Hindlimb muscle (tissue), 1 donor: ENCODE measurements at places on chromosomes 12 and 14. TPM values are rescaled to one million over a fixed set of nuclear protein-coding genes. Genes with fewer than 3 reads are reported as not detected.
A peak's percentile ranks its signal among the peaks of the same experiment; 100 is the strongest.

GRCh38 chr12:55172686-55173085 is 46.5 kb downstream of the OR9K2 start:
- no peak for DNase-seq

GRCh38 chr14:103188810-103189480 is 65.7 kb downstream of the TNFAIP2 start:
- no peak for DNase-seq

DNA sequence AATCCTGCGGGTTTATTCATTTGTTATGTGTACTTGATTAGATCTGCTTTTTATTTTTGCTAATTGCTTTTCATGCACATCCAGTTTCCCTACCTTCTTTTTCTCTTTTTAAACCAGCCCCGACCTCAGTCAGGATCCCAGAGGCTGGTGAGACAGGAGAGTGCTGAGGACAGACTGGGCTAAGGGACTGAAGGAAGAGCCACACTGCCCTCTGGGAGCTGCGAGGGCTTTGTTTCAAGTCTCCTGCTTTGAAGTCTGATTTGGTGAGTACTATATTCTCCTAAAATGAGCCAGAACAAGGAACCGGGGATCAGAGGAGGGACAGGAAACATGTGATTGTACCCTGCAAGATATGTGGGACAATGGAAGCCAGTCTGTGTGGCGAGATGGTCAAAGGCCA is 23.9 kb downstream of the PRICKLE1 start:
- no peak for DNase-seq

- no peak for DNase-seq
These were observed 7.5 kb downstream of the KLRF2 start for GRCh38 chr12:9888665-9889273.

DNA sequence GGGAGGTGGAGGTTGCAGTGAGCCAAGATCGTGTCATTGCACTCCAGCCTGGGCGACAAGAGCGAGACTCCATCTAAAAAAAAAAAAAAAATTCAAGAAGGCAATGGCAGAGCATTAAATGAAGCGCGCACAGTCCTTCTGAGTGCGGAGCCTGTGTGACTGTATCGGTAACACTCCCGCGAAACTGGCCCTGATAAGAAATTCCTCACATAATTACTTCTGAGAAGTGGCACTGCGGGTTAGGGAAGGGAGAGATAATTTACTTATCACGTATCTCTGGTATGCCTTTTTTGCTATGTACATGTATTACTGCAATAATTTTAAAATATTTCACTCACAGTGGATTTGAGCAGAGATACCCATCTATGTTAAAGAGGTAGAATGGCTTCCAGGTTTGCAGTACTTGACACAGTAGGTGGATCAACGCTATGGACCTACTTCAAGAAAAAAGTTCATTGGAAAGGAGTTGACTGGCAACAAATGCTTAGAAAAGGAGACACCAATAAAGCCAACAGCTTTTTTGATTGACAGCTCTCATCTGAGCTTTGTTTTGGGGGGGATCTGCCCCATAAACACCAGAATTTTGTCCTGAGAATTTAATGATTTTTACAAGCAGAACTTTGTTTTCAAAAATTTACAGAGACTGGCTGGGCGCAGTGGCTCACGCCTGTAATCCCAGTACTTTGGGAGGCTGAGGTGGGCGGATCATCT is 29.2 kb upstream of the SPTLC2 start:
- DNase-seq = no peak

DNA sequence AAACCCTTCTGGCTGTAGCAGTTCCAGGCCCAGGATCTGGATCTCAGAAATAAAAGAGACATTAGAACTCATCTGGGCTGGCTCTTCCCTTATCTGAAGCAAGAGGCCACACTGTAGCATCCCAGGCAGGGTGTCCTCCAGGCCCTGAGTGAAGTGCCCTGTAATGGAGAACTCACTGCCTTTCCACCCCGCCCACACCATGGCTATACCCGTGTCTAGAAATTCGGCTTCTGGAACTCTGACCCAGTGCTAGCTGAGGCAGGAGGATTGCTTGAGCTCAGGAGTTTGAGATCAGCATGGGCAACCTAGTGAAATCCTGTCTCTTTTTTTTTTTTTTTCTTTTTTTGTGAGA is 23.5 kb upstream of the PLEKHG3 start:
- DNase-seq = no peak

GRCh38 chr14:61737915-61738314 is 24.3 kb upstream of the SNAPC1 start:
- DNase-seq = no peak

GRCh38 chr14:102819176-102819628 is 42.0 kb downstream of the TRAF3 start:
- no peak for DNase-seq

DNA sequence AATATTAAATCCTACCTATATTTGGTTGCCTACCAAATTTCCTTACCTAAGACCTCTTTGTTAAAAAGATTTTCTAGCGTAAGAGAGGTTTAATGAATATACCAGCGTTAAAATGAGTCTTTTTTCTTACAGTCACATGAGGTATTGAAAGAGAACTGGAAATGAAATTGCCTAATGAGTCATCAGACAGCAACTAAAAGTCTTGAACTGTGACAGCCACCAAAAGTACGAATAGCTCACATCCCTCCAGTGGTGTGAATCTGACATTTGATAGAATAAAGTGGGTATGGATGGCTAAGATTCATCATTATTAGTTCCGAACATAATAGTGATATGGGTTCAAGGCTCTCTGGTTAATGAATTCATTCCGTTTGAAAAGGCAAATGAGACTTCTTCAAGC is 1297.3 kb downstream of the AACS start:
- no peak for DNase-seq

GRCh38 chr12:132227782-132228475 is 83.7 kb downstream of the NOC4L start:
- no peak for DNase-seq

DNA sequence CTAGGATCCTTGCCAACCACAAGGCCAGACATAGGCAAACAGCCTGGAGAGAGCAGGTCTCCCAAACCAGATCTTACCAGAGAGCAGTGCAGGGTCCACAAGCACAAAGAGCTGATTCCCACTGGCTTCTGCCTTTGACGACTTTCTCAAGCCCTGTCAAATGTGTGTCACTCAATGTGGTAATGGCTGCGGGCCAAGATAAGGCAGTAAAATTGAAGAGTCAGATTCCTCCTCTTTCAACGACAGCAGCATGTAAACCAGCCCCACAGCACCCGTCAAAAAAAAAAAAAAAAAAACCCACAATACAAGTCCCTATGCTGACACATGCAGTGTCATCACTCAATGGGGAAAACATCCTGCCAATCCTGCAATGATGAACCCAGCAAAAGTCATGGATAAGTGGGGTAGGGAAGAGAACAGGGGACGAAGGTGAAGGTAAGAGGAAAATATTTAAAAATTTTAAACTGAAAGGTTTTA is at the start of gene STON2:
Gene STON2, minus strand, starts transcription at position 123 of the 477 bp plus-strand sequence. CDS start 1,942 bp downstream, outside the sequence.
- DNase-seq = no peak

GRCh38 chr14:30272848-30273832 is 285.8 kb upstream of the G2E3 start:
- DNase-seq = no peak

DNA sequence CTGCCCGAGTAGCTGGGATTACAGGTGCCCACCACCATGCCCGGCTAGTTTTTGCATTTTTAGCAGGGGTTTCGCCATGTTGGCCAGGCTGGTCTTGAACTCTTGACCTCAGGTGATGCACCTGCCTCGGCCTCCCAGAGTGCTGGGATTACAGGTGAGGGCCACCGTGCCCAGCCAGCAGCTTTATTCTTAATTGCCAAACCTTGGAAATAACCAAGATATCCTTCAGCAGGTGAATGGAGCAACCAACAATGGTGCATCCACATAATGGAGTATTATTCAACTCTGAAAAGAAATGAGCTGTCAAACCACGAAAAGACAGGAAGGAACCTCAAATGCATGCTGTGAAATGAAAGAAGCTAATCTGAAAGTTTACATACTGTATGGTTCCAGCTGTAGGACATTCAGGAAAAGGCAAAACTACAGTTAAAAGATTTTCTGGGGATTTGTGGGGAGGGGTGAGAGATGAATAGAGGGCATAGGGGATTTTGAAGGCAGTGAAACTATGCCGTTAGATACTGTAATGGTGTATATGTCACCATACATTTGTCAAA is 118.8 kb upstream of the CCND2 start:
- no peak for DNase-seq

DNA sequence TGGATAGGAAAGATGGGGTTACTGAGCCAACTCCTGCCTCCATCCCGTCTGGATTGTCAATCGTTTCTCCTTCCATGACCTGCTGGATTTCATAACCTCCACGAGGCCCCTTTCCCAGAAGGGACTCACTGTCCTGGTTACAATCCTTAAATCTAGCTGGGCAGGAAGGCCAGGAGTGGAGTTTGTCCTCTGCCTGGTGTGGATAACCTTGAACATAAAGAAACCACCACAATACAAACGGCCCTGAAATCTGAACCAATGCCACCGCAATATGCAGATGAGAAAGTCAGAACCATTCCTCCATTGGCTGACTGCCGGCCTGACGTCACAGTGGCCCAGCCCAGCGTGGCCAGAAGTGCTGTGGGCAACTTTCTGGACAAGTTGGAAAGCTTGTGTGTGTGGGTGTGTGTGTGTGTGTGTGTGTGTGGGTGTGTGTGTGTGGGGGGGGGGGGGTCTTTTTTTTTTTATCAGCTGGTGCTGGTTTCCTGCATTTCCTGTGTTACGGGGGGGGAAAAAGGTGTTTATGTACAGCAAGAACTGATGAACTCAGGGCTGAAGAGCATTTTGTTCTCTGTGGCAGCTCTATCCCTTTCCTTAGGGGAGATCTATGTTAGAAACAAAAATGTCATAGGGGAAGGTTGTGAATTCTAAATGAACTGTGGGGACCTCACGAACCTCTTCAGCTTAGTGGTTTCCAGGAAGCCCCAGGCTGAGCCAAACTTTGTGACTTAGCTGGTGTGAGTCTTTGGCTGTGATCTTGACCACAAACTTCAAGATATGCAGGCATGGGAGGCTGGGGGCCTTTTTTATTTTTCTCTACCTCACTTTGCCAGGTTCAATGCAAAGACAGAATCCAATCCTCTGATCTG is 81.6 kb upstream of the MED13L start:
- DNase-seq = peak; percentile 94

DNA sequence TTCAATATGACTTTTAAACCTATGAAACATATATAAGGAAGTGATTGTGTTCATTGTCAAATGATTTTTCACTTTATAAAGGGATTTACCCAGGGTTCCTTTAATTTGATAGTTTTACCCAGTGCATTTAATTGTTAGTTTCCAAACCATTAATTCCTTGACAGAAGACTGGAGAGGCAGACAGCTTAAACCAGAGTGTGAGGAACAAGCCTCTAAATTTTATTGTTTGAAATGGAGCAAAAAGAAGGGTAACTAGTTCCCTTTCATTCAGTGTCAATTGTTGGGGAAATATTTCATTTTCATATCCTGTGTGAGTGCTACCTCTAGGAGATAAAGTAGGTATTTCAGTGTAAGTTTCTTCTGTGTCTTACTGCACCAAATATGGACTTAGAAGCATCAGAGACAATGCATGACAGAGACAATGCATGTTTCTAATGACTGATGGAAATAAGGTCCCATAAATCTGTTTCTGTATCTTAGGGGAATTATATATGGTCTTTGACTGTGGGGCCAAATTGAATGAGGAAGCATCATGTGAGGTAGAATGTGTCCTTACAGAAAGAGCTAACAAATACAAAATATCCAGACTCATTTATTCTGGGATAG is 120.5 kb downstream of the TMTC2 start:
- DNase-seq = no peak

DNA sequence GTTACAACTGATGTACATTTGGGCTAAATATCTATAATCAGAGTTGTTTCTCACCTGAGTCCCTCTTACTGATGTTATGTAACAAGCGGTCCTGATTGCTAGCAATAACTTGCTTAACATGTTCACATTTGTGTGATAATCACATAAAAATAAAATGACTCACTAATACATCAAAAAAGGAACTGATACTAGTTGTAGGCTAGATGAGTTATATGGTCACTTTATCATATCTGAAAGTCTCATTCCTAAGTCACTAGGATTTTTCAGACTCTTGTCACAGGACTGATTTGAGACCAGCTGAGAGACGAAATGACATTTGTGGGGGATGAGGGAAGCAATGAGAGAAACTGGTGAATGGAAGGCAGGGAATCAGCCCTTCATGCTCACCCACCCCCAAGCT is 34.3 kb downstream of the NKX2-1 start:
- no peak for DNase-seq

DNA sequence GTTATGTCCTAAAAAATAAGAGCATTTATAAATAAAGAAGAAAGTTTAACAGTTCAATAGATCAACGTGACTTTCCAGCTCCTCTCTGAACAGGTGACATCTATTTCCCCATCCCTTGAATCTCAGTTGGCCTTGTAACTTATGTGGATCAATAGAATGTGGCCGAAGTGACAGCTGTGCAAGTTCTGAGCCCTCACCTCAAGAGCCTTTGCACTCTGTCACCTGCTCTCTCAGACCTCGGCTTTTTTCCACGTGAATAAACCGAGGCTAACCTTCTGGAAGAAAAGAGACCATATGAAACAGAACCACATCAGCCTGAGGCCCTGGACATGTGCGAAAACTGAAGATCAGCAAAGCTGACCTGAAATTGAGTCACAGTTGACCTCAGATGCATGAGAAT is 253.0 kb downstream of the DAD1 start:
- no peak for DNase-seq

- DNase-seq = no peak
These were observed 264.2 kb downstream of the ADAMTS20 start for GRCh38 chr12:43287706-43288383.

DNA sequence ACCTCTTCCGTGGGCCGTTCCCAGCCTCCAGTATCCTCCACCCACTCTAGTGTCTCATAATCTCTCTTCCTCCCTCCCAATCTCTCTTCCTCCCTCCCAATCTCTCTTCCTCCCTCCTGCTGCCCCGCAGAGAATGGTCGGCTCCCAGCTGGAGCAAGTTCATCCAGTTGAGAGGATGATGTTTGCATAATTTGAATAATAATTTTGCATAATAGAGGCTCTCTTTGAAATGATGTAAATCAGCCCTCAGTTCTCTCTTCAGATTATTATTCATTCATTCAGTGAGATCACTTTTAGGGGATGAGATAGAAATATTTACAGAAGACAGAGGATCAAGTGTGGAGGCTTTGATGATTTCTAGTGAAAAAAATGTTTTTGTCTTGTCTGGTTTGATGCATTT is 125.0 kb downstream of the PTPN11 start:
- no peak for DNase-seq

GRCh38 chr12:70757830-70758493 is 120.7 kb upstream of the PTPRB start:
- DNase-seq = no peak

AKAP5 gene
- polyA plus RNA-seq = 0.45 TPM

C14orf132 gene
- 16.4 TPM for polyA plus RNA-seq

NT5DC3 gene
- polyA plus RNA-seq = 10.5 TPM

GPR162 gene
- 17.6 TPM for polyA plus RNA-seq

DLK1 gene
- polyA plus RNA-seq = 2,891 TPM

FSCB gene
- polyA plus RNA-seq = not detected

PTPRO gene
- 1.9 TPM for polyA plus RNA-seq

SUOX gene
- 14.6 TPM for polyA plus RNA-seq

ADAM21 gene
- polyA plus RNA-seq = 0.40 TPM
